CD4-positive, alpha-beta T cell treated with Interleukin-4 for 4 hours (primary cell): ENCODE measurements at places on chromosomes 5 and 9.
A peak's percentile ranks its signal among the peaks of the same experiment; 100 is the strongest.

DNA sequence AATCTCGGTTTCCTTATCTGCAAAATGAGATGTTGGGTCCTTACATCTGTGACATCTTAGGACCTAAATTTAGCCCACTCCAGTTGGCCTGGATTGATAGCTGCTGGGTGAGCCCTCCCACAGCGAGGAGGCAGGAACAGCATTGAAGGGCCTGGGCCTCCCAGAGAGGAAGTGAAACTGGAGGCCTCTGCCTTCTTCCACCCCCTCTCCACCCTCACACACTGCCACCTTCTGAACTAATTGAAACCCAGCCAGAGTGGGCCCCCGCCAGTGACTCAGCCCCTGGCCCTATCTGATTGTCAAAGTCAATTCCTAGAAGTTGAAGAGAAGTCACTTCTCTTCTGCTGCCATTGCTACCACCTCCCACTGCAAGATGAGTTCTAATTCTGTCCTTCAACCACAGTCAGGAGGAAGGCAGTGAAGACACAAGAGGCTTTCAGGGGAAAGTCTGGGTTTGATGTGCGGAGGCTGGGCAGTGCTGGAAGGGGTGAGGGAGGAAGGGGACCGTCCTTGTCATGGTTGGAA, 55.2 kb upstream of the NEK6 start:
- peak; percentile 79 for DNase-seq

GRCh38 chr5:12292610-12293204, 388.5 kb upstream of the CTNND2 start:
- no peak for DNase-seq

- no peak for DNase-seq
Observed at GRCh38 chr5:146042628-146043279, 62.6 kb downstream of the PLAC8L1 start.

GRCh38 chr9:89435071-89435823, 62.7 kb downstream of the SEMA4D start:
- DNase-seq: no peak

DNA sequence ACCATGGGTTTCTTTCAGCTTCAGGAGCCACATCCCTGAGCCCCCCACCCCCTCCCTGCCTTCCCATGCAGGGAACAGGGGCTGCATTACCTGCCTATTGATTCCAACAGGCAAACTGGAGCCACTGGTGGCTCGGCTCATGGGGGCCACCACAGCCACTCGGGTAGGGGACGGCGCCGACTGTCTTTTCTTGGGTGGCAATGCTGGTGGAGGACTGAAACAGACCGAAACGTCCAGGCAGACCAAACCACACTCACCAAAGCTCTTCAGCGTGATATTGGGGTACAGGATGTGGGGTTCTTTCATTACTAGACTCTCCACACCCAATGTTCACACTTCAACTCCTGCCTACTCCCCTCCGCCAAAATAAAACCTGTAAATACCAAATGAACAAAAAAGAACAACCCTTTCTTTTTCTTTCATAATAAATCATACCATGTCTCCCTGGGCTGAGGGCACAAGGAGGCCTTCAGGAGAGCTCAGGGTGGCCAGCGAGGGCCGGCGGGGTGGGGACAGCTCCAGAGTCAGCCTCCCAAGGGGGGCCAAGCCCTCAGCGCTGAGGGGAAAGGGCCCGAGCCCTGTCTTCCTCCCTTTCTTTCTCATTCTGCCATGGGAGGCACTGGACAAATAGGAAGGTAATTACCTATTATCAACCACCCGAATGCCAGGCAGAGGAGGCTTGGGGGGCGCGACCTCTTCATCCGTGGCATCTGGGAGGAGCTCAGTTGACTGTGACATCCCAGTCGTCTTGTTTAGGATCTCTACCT, 83.3 kb downstream of the PRRT1B start:
- peak; percentile 55 for DNase-seq

DNA sequence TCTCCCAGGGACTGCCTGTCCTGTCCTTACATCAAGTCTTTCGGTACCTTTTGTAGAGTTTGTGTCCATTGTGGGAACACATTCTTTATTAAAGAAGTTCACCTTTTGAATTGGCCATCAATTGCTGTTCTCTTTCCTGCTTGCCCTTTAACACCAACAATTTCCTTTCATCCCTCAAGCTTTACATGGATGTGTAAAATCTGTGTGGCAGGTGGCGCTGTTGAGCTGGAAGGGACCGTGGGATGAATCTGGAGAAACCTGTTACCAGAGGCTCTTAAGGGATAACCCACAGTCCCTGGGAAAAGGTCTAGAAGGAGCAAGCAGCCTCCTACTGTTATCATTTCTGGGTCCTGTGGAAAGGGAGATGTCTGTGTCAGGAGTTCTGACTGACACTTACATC, 7.9 kb upstream of the ZFP62 start:
- peak; percentile 59 for DNase-seq
